ENCODE measurements at places on chromosomes 11 and 22. TPM values are rescaled to one million over a fixed set of nuclear protein-coding genes. Genes with fewer than 3 reads are reported as not detected.
A peak's percentile ranks its signal among the peaks of the same experiment; 100 is the strongest.

GRCh38 chr22:43720716-43721115 is 91.4 kb downstream of the EFCAB6 start:
- H3K4me3 ChIP-seq = no peak overlapping the region
- DNase-seq = no peak
- H3K27ac ChIP-seq = no peak overlapping the region
- peaks cover 17% of the 10 kb centered on the region for H3K4me1 ChIP-seq

The C11orf21 gene
- 3.4 TPM for total RNA-seq

GRCh38 chr11:19253153-19253745 is 12.5 kb upstream of the E2F8 start:
- H3K27ac ChIP-seq = no peak overlapping the region
- H3K4me1 ChIP-seq = no peaks in the 10 kb centered on the region

The SCO2 gene
- 0.37 TPM for total RNA-seq

DNA sequence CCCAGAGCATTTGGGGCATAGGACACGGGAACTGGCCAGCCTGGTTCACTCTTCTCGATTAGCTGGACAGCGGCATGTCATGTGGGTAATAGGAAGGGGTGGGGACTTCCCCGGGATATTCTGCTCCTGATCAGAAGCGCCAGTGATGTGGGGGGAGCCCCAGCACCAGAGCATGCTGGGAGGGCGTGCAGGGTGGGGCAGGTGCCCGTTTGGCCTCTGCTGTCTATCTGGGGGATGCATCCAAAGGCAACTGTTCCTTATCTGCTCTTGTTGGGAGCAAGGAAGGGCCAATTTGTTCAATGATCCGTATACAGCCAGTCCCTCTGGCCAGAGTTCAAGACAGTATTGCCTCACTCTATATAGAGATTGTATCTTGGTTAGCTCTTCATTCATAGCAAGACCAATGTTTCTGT is 43.6 kb downstream of the PPARA start:
- no peaks in the 10 kb centered on the region for H3K27me3 ChIP-seq
- H3K4me3 ChIP-seq = no peak overlapping the region
- H3K36me3 ChIP-seq = peaks cover 1% of the 10 kb centered on the region
- peak; percentile 49 for DNase-seq
- H3K4me1 ChIP-seq = no peaks in the 10 kb centered on the region

GRCh38 chr22:25492162-25492561 is 72.3 kb upstream of the GRK3 start:
- no peak for DNase-seq
- H3K27ac ChIP-seq = no peak overlapping the region
- H3K4me1 ChIP-seq = peaks cover 24% of the 10 kb centered on the region
- H3K27me3 ChIP-seq = no peaks in the 10 kb centered on the region

DNA sequence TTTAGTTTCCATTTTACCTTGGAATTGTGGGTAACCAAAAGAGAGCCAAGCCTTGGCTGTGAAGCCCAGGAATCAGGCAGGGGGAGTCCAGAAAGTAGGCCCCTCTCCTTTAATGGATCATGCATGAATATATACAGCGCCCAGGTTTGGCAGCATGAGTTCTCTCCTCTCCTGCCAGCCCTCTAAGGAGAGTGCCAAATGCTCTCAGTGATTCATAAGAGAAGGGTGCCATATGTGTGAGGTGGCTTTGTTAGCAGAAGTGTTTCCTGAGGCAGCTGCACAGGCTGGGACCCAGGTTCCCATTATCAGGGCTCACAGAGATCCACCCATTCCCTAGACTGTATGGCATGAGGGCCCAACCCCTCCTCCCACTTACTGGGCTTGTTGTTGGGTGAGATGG is 52.3 kb upstream of the SCUBE2 start:
- H3K27ac ChIP-seq = no peak overlapping the region
- no peaks in the 10 kb centered on the region for H3K4me1 ChIP-seq
- no peaks in the 10 kb centered on the region for H3K27me3 ChIP-seq
- H3K4me3 ChIP-seq = no peak overlapping the region
- DNase-seq = no peak
- H3K36me3 ChIP-seq = peaks cover 56% of the 10 kb centered on the region

DNA sequence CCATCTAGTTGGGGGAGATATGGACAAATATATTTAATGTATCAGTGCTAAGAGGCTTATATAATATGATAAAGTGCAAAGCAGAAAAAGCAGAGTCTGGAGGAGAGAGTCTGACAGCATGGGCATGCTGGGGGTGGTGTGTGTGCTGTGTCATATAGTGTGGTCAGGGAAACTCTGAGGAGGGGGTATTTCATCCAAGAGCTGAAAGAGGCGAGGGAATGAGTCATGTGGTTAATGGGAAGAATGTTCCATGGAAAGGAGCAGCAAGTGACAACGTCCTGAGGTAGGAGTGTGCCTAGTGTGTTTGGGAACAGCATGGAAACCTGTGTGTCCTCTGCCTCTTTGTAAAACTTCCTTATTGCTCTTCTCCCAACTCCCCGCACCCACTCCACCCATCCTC is 38.0 kb downstream of the EIF3F start:
- no peak for DNase-seq
- no peaks in the 10 kb centered on the region for H3K27me3 ChIP-seq
- H3K4me1 ChIP-seq = no peaks in the 10 kb centered on the region
- no peak overlapping the region for H3K27ac ChIP-seq

- no peaks in the 10 kb centered on the region for H3K27me3 ChIP-seq
- H3K36me3 ChIP-seq = no peaks in the 10 kb centered on the region
- no peak overlapping the region for H3K27ac ChIP-seq
- no peak for DNase-seq
- H3K4me3 ChIP-seq = no peak overlapping the region
Measured at GRCh38 chr11:69915151-69915500, 95.9 kb upstream of the FGF3 start.

- no peaks in the 10 kb centered on the region for H3K4me1 ChIP-seq
- no peak for DNase-seq
- H3K27me3 ChIP-seq = no peaks in the 10 kb centered on the region
- H3K27ac ChIP-seq = no peak overlapping the region
- H3K36me3 ChIP-seq = peaks cover 10% of the 10 kb centered on the region
Measured at GRCh38 chr22:31866918-31867317, 77.4 kb upstream of the YWHAH start.

The RPUSD4 gene
- total RNA-seq = 25.2 TPM

DNA sequence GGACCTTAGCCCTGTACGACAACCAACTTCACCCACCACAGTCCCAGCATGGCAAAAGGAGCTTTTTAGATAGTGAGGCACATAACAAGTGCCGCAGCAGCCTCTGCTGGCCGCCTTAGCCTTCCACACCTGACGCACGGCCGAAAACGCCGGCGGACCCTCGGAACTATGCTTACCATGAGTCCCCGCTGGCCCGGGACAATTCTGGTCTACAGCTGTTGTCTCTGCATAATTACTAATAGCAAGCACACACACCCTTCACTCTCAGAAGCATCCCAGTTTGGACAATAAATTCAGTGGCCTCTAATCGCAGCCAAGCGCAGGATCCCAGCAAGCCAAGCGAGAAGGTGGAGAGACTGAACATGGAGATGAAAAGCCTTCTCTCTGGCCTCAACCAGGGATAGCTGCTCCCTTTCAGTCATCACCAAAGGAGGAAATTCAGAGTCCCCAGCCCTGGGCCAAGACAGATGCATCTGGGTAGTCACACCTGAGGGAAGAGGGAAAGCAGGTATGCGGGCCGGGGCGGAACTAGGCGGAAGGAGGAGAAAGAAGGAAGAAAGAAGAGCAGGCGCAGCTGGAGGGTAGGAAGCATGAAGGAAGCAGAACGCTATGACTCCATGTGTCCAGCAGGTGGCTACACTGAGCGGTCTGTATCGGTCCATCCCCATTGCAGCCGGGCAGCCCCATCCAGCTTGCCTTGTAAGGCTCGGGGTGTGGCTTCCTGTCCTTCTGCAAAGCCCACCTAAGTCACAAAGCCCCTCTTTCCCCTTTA is 40.3 kb downstream of the BUD13 start:
- H3K36me3 ChIP-seq = no peaks in the 10 kb centered on the region
- peaks cover 6% of the 10 kb centered on the region for H3K4me1 ChIP-seq
- peaks cover 6% of the 10 kb centered on the region for H3K27me3 ChIP-seq
- no peak overlapping the region for H3K27ac ChIP-seq

DNA sequence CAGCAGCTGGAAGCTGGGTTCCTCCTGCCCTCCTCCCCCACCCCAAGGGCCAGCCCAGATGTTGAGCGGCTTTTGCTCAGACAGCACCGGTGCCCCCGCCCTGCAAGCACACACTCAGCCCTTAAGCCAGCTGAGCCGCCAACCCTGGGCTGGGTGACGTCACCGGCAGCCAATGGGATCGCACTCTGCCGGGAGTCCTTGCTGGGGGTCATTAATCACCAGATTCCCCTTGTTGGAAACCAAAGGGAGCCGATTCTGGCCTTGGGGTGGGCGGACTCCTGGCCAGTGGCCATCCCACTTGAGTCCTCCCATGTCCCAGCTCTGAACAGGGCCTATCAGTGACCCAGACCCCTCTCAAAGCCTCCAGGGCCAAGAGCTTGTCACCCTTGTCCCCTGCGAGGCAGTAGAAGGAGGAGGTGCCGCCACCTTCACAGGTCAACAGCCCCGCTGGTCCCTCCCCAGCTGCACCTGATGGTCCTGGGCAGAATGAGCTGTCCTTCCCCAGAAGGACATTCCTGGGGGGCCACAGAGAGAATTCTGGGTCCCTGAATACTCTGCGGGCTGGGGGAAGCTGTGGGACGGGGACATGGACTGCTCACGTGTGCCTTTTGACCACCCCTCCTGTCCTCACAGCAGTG is 7.4 kb downstream of the DUSP8 start:
- DNase-seq = peak; percentile 62
- H3K27ac ChIP-seq = no peak overlapping the region
- no peaks in the 10 kb centered on the region for H3K36me3 ChIP-seq

GRCh38 chr11:114977651-114978050 is 299.3 kb downstream of the NXPE2 start:
- no peaks in the 10 kb centered on the region for H3K27me3 ChIP-seq
- H3K4me1 ChIP-seq = no peaks in the 10 kb centered on the region
- H3K4me3 ChIP-seq = no peak overlapping the region
- no peaks in the 10 kb centered on the region for H3K36me3 ChIP-seq
- DNase-seq = peak; percentile 22
- no peak overlapping the region for H3K27ac ChIP-seq

DNA sequence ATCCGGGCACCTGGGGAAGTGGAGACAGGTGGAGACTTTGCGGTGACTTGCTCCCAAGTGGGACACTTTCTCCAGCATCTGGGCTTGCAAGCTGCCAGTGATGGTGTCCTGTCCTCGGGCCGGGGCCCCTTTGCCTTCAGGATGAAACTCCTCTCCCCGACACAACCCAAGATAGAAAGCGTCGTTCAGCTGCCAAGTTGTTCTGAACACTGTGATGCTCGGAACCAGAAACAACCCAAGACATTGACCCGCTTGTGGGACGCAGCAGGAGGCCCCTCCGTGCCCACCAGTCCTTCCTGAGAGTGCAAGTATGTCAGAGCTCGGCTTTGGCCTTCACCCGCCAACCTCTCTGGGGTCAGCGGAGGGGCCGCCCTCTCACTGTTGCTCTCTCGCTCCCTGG is 31.3 kb downstream of the LINC01488 start:
- DNase-seq = no peak
- no peaks in the 10 kb centered on the region for H3K36me3 ChIP-seq
- no peak overlapping the region for H3K27ac ChIP-seq
- no peaks in the 10 kb centered on the region for H3K4me1 ChIP-seq

GRCh38 chr11:134656861-134657540 is 245.0 kb upstream of the B3GAT1 start:
- H3K4me1 ChIP-seq = no peaks in the 10 kb centered on the region
- H3K27me3 ChIP-seq = peaks cover 3% of the 10 kb centered on the region
- no peak overlapping the region for H3K4me3 ChIP-seq
- no peak for DNase-seq
- H3K27ac ChIP-seq = no peak overlapping the region

DNA sequence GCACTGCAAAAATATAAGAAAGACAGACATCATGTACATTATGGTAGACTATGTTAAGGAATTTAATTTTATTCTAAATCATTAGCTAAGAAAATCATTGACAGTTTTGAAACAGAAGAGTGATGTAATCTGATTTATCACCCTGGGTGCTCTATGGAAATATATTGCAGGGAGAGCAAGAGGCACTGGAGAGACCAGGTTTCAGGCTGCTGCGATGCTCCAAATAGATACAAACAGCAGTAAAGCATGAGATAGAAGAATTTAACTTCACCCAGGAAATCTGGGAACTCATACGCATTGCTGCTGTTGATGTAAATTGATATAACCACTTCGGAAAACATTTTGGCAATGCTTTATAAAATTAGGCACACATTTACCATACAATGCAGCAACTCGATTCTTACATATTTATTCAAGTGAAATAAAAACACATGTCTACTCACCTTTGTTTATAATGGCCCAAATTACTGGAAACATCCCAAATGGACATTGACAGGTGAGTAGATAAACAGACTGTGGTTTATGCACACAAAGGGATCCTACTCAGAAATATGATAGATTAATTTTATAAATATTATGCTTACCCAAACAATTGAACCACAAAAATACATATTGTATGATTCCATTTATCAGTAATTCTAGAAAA is 535.1 kb upstream of the CHORDC1 start:
- no peaks in the 10 kb centered on the region for H3K27me3 ChIP-seq
- no peaks in the 10 kb centered on the region for H3K4me1 ChIP-seq
- no peak overlapping the region for H3K27ac ChIP-seq
- DNase-seq = no peak
- H3K4me3 ChIP-seq = no peak overlapping the region

- peaks cover 12% of the 10 kb centered on the region for H3K4me1 ChIP-seq
- H3K36me3 ChIP-seq = no peaks in the 10 kb centered on the region
- DNase-seq = no peak
- no peak overlapping the region for H3K4me3 ChIP-seq
- H3K27ac ChIP-seq = peak overlapping the region; percentile 81
Measured at GRCh38 chr11:73217131-73217809, 811 bp upstream of the P2RY2 start.

- H3K27ac ChIP-seq = no peak overlapping the region
- H3K36me3 ChIP-seq = no peaks in the 10 kb centered on the region
- no peak for DNase-seq
- H3K4me3 ChIP-seq = no peak overlapping the region
- no peaks in the 10 kb centered on the region for H3K27me3 ChIP-seq
- no peaks in the 10 kb centered on the region for H3K4me1 ChIP-seq
Measured at GRCh38 chr22:48218889-48219420, 1456.5 kb downstream of the TBC1D22A start.

GRCh38 chr11:45794169-45794568 is 10.8 kb upstream of the SLC35C1 start:
- no peaks in the 10 kb centered on the region for H3K27me3 ChIP-seq
- H3K4me1 ChIP-seq = no peaks in the 10 kb centered on the region
- no peak for DNase-seq
- no peaks in the 10 kb centered on the region for H3K36me3 ChIP-seq
- no peak overlapping the region for H3K4me3 ChIP-seq

The MAPK1 gene
- total RNA-seq = 154 TPM

The MMP20 gene
- not detected for total RNA-seq

The CD3D gene
- 3.8 TPM for total RNA-seq

The KRTAP5-7 gene
- not detected for total RNA-seq

The NTM gene
- 30.9 TPM for total RNA-seq
